CD8-positive, alpha-beta memory T cell (primary cell): ENCODE measurements at places on chromosomes 16 and 17. TPM values are rescaled to one million over a fixed set of nuclear protein-coding genes. Genes with fewer than 3 reads are reported as not detected.
A peak's percentile ranks its signal among the peaks of the same experiment; 100 is the strongest.

DNA sequence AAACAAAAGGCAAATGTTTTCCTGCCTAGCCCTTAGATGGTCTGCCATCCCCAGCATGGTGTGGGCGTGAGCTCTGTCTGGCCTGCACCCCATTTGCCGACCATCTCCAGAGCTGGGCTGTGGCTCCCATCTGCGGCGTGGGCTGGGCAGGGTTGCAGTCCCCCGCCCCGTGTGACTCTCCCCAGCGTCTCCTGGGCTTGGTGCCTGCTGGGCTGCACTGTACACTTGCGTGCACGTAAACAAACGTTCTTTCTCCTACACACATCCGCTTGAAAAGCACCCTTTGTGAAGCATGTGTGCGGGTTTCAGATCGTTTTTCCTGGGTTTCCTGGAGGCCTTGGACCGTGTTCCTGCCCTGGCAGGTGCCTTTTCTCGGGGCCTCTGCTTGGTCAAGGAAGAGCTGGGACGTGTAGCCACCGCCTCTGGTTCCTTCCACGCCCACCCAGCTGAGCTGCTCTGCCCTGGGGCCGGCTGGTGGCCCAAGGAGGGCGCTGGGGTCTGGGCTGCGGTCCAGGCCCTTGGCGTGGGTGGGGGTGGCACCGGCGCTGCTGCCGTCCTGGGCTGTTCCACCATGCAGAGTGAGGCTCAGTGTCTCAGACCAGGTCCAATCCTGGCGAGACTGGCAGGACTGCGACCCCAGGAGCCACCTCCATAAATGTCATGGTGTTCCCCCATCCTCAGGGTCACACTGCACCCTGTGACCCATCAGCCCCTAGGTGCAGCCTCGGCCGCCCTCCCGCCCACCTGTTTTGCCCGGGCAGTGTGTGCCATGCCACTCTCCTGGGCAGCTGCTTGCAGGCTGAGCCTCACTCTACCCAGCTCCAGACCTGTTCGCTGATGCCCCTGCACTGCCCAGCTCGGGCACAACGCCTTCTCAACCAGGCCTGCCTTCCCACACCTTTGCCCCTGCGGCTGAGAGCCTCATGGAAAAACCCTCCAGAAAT lies 9.9 kb upstream of the BAIAP3 start:
- no peak for DNase-seq

Gene SPAG5
- 3.5 TPM for polyA plus RNA-seq

DNA sequence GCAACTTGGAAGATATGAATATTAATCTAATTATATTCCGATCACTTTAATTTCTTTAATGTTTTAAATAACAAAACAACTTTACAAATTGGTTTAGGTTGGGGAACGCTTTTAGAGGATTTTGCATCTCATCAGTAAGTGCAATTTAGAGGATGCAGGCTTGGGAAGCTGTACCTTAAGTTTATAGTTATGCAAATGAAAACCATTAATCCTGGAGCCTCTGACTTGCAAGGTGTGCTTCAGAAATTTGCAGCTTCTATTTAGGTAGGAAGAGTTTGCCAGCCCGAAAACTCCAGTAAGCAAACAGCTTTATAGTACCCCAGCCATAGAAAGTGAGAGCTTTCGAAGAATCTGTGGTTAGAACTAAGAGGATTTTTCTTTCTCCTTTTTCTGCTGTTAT lies 547.0 kb downstream of the MAF start:
- DNase-seq = no peak

Gene FBXL16
- 16.9 TPM for polyA plus RNA-seq

DNA sequence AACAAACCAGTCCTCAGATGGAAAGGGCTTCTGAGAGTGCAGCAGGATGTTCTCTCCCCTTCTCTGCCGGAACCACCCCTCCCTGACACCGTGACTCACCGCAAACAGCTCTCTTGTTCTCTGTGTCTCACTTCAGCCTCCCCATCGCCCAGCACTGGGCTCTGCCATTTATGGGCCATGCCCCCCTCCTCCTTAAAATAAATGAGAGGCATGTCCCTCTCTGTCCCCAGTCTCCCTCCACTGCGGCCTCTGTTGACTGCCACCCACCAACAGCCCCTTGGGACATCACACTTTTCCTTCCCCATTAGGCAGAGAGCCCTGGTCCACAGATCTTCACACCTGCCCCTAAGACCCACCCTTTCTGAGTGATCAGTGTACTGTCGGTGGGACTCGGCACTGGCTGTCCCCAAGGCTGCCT lies 6.3 kb downstream of the CCDC102A start:
- DNase-seq = peak; percentile 56

GRCh38 chr17:43583332-43583731 lies 37.2 kb upstream of the ETV4 start:
- DNase-seq = no peak

- peak; percentile 34 for DNase-seq
Observed at GRCh38 chr17:12982224-12982623, 35.6 kb downstream of the ELAC2 start.

Gene MT1B
- polyA plus RNA-seq = not detected

DNA sequence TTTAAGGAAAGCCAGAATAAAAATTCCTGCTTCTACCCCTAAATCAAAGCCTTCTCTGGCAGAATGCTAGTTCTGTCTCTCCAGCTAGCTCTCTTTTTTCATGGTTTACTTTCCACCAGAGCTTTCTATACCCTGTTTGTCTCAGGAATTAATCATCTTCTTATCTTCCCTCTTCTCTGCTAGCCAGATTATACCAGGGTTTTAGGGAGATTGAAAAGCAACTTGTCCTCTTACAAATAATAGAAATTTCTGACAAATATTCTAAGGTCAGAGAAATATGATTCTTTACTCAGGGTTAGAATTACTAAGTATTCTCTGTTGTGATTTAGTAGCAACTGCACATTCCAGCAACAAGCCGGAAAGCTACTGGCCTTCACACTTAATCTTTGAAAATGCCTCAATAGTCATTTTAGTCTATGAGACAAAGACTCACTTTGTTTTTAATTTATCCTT lies 166.4 kb downstream of the TANC2 start:
- no peak for DNase-seq

Gene COL1A1
- polyA plus RNA-seq = not detected

- DNase-seq = no peak
Observed at GRCh38 chr16:22123146-22123545, 30.8 kb downstream of the VWA3A start.

Gene SLC4A1
- polyA plus RNA-seq = not detected

Gene P2RX1
- not detected for polyA plus RNA-seq

DNA sequence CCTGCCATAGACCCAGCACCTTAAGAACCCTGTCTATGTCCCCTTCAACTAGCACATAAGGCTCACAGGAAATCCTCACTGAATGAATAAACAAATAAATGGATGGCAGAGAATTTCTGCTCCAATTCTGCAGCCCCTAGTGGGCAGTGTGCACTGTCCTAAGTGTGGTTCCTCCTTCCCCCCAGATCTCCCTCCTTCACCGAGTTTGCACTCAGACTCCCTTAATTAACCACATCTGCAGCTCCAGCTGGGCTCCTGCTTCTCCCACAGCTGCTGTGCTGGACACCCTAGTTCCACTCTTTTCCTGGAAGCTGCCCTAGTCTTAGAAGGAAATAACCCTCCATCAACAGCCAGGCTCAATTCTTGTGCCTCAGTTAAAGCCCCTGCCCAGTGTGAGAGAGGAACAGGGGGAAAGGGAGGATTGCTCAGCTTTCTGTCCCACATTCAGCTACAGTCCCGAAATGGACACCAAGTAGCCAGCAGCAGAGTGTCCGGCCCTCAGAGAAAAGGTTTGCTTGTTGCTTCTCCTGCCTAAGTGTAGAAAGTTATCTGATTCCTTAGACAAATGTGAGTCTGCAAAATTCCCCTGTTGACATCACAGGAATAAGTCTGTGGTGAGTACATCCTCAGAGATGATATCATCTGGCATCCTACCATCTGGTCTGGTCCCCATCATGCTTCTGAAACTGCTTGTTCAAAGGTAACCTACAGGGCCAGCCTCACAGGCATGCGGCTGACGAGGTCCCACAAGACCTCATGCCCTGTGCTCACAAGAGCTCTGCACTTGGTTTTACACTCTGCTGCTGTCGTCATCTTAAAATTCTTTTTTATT lies 12.3 kb downstream of the LRRC3C start:
- DNase-seq = peak; percentile 14

Gene KRTAP16-1
- polyA plus RNA-seq = 0.58 TPM

Gene ITGA2B
- 0.12 TPM for polyA plus RNA-seq

DNA sequence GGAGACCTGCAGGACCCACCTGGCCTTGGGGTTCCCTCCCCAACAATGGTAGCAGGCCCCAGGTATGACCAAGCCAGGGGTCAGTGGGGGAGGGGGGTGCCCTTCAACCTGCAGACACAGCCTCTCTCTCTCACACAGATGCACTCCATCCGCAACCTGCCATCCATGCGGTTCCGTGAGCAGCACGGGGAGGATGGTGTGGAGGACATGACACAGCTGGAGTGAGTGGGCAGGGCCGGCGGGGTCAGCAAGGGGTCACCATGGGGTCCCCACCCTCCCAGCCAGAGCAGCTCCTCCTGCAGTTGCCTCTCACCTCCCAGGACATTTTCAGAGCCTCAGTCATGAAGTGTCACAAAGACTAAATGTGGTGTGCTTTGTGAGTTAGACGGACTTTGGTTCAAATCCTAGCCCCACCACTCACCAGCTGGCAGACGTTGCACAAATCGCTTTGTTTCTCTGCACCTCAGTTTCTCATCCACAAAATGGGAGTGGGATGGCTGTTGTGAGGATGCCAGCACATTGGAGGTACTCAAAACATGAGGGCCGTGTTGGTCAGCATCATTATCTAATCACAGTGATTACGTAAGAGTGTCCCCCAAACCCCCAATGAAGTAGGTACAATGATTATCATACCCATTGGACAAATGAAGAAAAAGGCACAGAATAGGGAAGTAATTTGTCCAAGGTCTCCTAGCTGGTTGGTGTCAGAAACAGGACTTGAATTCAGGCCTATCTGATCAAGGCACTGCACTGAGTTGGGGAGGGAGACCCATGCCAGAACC lies 16.0 kb downstream of the MYO15A start:
- no peak for DNase-seq

GRCh38 chr17:20032636-20033035 lies 23.5 kb downstream of the SPECC1 start:
- no peak for DNase-seq

GRCh38 chr16:27999687-28000086 lies 63.8 kb downstream of the GSG1L start:
- no peak for DNase-seq
